ENCODE measurements at places on chromosomes 12 and 14.

- no peak for DNase-seq
Measured at GRCh38 chr14:86257973-86258372, 728.0 kb downstream of the FLRT2 start.

DNA sequence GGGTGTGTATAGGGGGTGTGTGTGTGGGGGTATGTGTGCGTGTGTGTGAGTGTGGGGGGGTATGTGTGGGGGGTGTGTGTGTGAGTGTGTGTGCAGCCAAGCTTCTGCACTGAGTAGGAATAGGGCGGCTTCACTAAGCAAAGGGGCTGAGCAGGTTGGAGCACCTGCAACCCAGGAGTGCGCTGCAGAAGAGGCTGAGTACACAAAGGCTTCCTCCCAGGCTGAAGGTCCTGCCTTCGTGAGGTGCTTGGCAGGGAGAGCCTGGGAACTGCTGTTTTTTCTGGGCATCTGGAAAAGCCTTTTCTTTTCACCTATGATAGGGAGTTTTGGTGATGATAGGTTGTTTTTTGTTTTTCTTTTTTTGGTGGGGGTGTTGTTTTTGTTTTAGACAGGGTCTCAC is 6.0 kb upstream of the NUDT14 start:
- DNase-seq, result no peak

- no peak for DNase-seq
Measured at GRCh38 chr14:76901171-76902055, 75.2 kb downstream of the LRRC74A start.

DNA sequence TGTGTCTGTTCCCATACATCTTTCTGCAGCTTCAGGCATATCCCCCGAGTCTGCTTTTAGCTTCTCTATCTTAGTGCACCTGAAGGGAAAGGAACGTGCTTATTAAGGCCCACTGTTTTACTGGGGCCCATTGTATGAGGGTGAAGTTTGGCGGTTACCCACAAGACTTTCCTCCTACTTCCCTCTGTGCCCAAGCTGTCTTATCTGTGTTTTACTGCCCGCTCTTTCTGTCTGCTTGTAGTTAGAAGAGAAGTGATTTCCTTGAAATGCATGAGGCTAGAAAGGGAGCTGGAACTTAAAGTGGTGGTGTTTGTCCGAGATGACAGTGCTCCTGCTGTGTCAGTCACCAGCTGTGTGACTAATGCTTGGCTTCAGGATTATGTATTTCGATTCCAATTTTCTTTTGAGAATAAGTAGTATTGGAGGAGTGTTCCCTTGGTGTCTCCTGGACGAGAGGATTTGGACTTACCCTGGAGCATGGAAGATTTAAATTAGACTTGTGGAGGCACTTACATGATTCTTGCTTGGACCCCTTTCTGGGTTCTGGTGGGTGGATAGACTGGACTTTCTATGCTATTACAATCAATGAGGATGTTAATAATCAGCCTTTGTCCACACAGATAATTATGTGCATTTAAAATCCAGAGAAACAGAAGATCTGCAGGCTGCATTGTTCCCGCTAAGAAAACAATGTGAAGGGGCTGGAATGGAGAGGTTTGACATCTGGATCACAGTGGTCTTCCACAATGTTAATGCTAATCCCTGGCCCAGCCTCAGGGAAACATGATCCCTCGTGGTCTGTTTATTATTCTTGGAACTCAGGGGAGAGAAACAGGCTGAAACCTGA is 13.9 kb upstream of the KRT86 start:
- DNase-seq, result no peak

All from brain pericyte (primary cell).